ENCODE measurements at places on chromosomes 7 and 10. TPM values are rescaled to one million over a fixed set of nuclear protein-coding genes. Genes with fewer than 3 reads are reported as not detected.

JCAD gene
- total RNA-seq, result 9.9 TPM

PRKG1 gene
- 7.4 TPM for total RNA-seq

DNA sequence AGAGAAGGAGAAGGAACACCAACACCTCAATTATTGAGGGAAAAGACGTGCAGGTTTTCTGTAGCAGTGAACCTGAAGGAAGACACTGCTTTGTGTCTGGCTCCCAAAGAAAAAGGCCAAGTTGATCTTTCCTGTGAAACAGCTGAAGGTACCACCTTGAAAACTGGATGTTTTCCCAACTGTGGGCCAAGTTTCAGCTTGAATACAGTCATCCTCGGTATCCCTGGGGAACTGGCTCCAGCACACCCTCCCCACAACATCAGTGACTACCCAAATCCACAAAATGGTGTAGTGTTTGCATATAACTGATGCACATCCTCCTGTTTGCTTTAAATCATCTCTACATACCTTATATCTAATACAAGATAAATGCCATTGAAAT, 297.0 kb upstream of the PITRM1 start:
- H3K36me3 ChIP-seq, result no peaks in the 10 kb centered on the region
- no peak for DNase-seq
- H3K4me3 ChIP-seq, result no peak overlapping the region
- no peaks in the 10 kb centered on the region for H3K27me3 ChIP-seq
- peaks cover 37% of the 10 kb centered on the region for H3K4me1 ChIP-seq
- H3K27ac ChIP-seq, result peak overlapping the region; percentile 1

DNA sequence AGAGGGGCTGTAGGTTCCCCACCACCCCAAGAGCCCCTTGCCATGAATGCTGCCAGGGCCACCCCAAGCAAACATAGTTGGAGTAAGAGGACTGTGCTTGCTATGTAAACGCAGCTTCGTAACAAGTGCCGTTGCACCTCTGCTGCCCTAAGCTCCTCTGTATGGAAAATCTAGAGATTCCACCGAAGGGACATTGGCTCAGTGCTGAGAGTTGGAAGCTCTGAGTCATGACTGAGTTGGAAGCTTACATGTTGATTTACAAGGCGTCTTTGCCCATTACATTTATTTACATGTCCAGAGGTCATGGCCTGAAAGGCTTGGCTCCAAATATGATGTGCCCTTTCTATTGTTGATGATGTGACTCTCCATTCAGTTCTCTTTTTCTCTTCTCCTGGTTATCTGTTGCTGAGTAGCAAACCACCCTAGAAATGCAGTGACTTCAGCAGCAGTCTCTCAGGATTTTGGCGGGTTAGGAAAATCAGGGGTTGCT, 233.1 kb upstream of the TCF7L2 start:
- no peak for DNase-seq
- H3K4me1 ChIP-seq, result peaks cover under 1% of the 10 kb centered on the region
- H3K4me3 ChIP-seq, result no peak overlapping the region
- no peak overlapping the region for H3K27ac ChIP-seq
- peaks cover 3% of the 10 kb centered on the region for H3K36me3 ChIP-seq

DNA sequence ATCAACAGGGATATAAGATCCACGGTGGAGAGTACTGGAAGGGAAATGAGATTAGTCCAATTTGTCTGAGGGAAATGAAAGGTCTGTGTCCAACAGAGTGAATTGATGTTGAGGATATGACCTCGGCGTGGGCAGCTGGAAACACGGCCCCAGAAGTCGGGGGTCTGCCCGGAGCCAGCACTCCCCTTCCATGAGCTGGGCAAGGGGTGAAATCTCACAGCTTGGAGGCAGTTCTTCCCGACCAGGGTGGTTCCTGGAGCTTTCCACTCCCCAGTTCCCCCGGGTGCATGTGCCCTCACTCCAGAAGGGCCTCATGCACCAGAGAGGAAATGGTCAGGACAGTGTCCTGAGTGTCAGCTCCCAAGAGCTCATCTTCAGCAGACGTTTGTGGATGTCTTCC, 264.7 kb upstream of the PPP2R2D start:
- no peak for DNase-seq
- H3K36me3 ChIP-seq, result no peaks in the 10 kb centered on the region
- no peak overlapping the region for H3K4me3 ChIP-seq
- H3K27me3 ChIP-seq, result no peaks in the 10 kb centered on the region
- no peaks in the 10 kb centered on the region for H3K4me1 ChIP-seq

FANK1 gene
- 2.5 TPM for total RNA-seq

GRCh38 chr10:103493916-103494877, 692 bp downstream of the NEURL1 start:
- H3K36me3 ChIP-seq, result no peaks in the 10 kb centered on the region
- no peak overlapping the region for H3K4me3 ChIP-seq
- peaks cover 5% of the 10 kb centered on the region for H3K4me1 ChIP-seq

NODAL gene
- total RNA-seq, result 0.28 TPM

GRCh38 chr7:50197549-50197948, 104.5 kb upstream of the ZPBP start:
- H3K27me3 ChIP-seq, result no peaks in the 10 kb centered on the region
- H3K4me3 ChIP-seq, result no peak overlapping the region

DNA sequence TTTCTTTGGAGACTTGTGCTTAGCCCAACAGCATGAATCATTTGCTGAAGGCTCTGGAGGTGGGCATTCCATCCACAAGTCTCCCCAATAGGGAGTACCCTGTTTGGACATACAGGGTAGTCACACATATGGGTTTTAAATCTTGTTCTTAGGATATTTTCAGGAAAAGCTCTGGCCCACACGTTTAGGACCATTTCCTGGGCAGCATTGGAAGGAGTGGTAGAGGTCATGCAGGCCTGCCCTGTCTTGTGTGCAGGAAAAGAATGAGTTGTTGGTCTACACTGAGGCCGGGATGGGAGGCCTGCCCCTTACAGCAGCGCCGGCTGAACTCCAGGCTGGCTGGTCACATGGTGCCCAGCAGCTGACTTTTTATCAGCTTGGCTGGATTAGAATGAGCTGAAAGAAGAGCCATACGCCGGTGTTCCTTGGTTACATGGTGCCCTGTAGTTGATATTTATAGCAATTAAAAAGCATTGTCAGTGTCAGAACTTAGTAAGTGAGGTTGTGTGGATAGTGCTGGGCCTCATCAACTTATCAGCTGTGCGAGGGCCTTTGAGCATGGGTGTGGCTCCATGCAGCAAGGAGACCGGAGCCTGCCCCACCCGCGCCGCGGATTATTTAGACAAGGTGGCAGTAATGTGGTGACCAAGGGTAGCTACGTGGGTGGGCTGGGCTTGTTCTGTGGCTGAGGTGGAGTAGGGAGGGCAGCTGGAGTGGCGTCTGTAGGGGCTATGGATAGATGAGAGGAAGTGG, 28.6 kb downstream of the OGDH start:
- no peak for DNase-seq
- H3K27ac ChIP-seq, result no peak overlapping the region
- peaks cover 60% of the 10 kb centered on the region for H3K4me1 ChIP-seq
- H3K27me3 ChIP-seq, result no peaks in the 10 kb centered on the region
- peaks cover 2% of the 10 kb centered on the region for H3K36me3 ChIP-seq

CTTNBP2 gene
- 0.94 TPM for total RNA-seq

PCGF5 gene
- total RNA-seq, result 37.5 TPM

- H3K36me3 ChIP-seq, result peaks cover 2% of the 10 kb centered on the region
- H3K4me3 ChIP-seq, result peak within 1 kb of the TSS; percentile 100
- H3K27ac ChIP-seq, result peak within 1 kb of the TSS; percentile 93
- peaks cover 24% of the 10 kb centered on the region for H3K4me1 ChIP-seq
Observed at GRCh38 chr10:101061624-101062231, at the start of gene KAZALD1. Gene KAZALD1 (plus strand): TSS chr10:101061989. CDS start chr10:101062593, 604 bp downstream.

DNA sequence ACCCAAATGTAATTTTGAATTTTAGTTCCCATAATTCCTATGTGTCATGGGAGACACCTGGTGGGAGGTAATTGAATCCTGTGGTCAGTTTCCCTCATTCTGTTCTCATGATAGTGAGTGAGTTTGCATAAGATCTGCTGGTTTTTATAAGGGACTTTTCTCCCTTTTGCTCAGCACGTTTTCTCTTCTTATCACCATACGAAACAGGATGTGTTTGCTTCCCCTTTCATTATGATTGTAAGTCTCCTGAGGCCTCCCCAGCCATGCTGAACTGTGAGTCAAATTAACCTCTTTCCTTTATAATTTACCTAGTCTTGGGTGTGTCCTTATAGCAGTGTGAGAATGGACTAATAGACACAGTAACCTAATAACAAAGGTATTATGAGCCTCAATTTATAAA, 36.1 kb upstream of the ZNF736 start:
- H3K27ac ChIP-seq, result no peak overlapping the region
- H3K4me3 ChIP-seq, result no peak overlapping the region
- no peaks in the 10 kb centered on the region for H3K27me3 ChIP-seq

DNA sequence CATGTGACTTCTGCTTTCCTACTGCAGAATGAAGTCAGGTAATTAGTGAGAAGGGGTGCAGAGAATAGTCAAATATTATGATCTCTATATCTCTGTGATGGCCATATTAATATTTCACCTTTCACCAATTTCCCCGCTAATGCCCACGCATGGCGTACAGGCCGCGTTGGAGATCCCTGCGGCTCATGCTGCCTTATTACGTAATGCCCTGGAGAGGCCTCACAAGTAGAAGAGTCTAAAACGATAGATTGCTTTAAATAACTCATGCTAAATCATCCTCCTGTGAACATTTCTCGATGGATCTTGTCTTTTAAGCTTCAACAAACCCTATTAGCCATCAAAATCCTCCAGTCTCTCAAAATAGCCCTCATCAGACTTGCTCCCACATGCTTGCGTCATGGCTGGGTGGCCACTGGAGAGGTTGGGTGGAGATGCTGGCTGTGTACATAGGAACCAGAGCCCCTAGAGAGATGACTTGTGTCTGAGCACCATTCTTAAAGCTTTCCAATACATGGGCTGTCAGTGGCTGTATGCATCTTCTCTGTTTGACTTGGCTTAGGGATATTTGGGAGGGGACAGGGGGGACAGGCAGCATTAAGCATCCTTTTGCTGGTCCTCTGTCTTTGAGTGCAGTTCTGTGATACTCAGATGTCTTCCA, 79.5 kb upstream of the INSYN2A start:
- no peak overlapping the region for H3K4me3 ChIP-seq
- no peaks in the 10 kb centered on the region for H3K27me3 ChIP-seq
- H3K36me3 ChIP-seq, result no peaks in the 10 kb centered on the region

GRCh38 chr7:15376600-15376999, 185.2 kb downstream of the AGMO start:
- no peaks in the 10 kb centered on the region for H3K4me1 ChIP-seq
- no peak overlapping the region for H3K4me3 ChIP-seq
- no peak overlapping the region for H3K27ac ChIP-seq
- H3K36me3 ChIP-seq, result no peaks in the 10 kb centered on the region
- H3K27me3 ChIP-seq, result no peaks in the 10 kb centered on the region
- DNase-seq, result no peak

DNA sequence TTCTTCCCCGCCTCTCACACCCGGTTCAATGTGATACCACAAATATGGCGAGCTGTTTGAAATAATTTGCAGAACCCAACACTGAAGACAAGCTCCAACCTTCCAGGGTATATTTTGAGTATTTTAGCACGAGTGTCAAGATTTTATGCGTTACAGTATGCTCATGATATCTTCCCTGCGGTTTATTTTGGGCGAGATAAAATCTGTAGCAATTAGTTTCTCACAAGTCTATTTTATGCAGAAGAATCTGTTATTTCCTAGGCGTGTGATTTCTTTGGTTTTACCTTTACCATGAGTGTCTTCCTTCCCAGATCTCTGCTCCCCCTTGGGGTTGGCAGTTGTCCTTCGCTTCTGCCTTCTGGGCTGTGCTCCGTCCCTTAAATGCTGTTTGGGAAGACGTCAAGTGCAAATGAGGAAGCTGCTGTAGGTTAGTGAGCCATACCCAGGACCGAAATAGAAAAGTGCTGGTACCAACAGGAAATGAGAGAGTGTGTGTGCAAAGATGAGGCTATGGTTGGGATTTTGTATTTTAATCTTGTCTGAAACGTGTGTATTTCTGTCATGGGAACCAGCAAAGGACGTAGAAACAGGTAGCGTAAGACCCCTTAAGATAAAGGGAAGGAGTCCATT, 299.8 kb downstream of the KLF6 start:
- H3K27me3 ChIP-seq, result no peaks in the 10 kb centered on the region
- no peak for DNase-seq
- H3K4me3 ChIP-seq, result no peak overlapping the region
- H3K4me1 ChIP-seq, result peaks cover 31% of the 10 kb centered on the region
- no peaks in the 10 kb centered on the region for H3K36me3 ChIP-seq

VPS26A gene
- total RNA-seq, result 14.6 TPM

GRCh38 chr10:79947083-79947415, 1.9 kb downstream of the SFTPD start:
- H3K27ac ChIP-seq, result no peak overlapping the region
- H3K36me3 ChIP-seq, result no peaks in the 10 kb centered on the region
- H3K4me1 ChIP-seq, result no peaks in the 10 kb centered on the region
- H3K27me3 ChIP-seq, result no peaks in the 10 kb centered on the region

DNA sequence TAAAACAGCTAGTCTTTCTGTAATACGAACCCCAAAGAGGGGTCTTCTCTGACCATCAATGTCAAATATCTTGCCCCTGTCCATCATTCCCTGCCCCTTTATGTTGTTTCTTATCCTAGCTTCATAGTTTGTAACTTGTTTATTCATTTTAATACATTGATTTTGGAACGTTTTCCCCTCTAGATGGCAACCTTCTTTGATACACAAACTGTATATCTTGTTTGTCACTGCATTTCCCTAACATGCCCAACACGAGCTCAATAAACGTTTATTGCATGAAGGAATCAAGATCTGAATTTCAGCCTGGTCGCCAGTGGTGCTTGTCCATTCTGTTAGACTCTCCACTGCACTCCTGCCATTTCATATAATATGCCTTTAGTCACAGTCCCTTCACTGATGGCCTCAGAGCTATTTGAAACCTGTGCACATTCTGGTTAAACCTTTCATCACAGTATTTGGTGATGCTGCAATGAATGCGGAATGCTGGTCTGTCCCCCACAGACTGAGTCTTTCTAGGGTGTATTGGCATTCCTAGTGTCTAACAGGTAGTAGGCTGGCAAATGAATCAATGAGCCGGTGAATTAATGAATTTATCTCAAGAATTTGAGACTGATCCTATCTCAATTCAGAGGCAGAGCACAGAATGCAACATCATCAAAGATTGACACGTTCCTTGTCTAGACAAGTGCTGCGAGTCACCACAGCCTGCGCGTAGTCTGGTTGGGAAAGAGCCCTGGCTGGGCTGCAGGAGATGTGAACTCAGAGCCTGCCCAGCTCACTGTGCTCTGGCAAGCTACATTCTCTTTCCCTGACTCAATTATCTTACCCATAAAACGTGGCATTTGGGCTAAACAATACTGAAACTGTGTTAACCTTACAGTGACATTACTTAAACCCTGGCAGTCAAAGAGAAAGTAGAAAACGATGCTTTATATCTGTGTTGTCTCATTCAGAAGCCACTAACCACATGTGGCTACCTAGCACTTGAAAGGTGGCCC, 55.2 kb upstream of the FRMD4A start:
- no peak overlapping the region for H3K27ac ChIP-seq
- H3K27me3 ChIP-seq, result peaks cover 4% of the 10 kb centered on the region
- H3K4me1 ChIP-seq, result no peaks in the 10 kb centered on the region
- DNase-seq, result no peak
- no peaks in the 10 kb centered on the region for H3K36me3 ChIP-seq
- H3K4me3 ChIP-seq, result no peak overlapping the region

SPDYE1 gene
- not detected for total RNA-seq

- no peak overlapping the region for H3K4me3 ChIP-seq
- H3K36me3 ChIP-seq, result no peaks in the 10 kb centered on the region
- no peaks in the 10 kb centered on the region for H3K27me3 ChIP-seq
- H3K4me1 ChIP-seq, result no peaks in the 10 kb centered on the region
- no peak for DNase-seq
Observed at GRCh38 chr10:35705051-35705450, 63.0 kb upstream of the FZD8 start.
